T-helper 2 cell (primary cell): ENCODE measurements at places on chromosomes 2 and 18.

- no peak for DNase-seq
These were observed 179.4 kb downstream of the TXNL1 start for GRCh38 chr18:56458770-56459712.

GRCh38 chr2:61178603-61179545 is 16.9 kb downstream of the C2orf74 start:
- no peak for DNase-seq

DNA sequence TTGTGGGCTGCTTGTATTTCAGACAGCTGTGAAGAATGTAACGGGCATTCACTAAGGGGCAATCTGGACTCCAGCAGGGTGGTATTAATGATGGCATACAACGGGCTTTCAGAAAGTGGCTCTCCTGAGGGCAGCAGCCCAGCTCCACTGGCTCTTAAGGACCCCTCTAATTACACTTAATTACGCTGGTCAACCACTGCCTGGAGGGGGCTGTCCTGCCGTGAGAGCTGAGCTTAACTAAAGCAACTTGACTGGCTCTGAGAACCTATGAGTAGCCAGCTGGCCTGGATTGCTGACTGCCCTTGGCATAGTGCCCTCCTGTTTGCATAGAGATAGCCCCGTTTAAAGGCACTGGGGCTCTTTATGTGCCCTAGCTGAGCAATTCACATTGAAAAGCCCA is 3.8 kb downstream of the LIPG start:
- DNase-seq = no peak

GRCh38 chr2:216989340-216990129 is 129.7 kb upstream of the TNP1 start:
- no peak for DNase-seq

DNA sequence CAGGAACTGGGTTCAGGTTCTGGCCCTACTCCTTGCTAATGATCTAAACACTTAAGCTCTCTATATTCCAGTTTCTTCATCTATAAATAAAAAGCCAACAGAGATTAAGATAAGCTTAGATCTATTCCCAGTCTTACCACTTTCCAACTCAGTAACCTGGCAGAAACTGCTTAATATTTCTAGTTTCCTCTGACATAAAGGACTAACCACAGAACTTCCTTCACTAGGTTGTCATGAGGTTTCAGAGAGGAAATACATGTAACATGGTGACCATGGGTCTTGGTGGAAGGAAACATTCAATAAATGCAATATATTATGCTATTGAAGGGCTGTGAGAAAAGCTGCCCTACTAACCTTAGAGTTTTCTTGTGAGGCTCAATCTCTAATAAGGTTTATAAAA is 114.4 kb upstream of the PDE1A start:
- no peak for DNase-seq

- DNase-seq = no peak
These were observed 409.2 kb upstream of the NRP2 start for GRCh38 chr2:205273148-205273547.

DNA sequence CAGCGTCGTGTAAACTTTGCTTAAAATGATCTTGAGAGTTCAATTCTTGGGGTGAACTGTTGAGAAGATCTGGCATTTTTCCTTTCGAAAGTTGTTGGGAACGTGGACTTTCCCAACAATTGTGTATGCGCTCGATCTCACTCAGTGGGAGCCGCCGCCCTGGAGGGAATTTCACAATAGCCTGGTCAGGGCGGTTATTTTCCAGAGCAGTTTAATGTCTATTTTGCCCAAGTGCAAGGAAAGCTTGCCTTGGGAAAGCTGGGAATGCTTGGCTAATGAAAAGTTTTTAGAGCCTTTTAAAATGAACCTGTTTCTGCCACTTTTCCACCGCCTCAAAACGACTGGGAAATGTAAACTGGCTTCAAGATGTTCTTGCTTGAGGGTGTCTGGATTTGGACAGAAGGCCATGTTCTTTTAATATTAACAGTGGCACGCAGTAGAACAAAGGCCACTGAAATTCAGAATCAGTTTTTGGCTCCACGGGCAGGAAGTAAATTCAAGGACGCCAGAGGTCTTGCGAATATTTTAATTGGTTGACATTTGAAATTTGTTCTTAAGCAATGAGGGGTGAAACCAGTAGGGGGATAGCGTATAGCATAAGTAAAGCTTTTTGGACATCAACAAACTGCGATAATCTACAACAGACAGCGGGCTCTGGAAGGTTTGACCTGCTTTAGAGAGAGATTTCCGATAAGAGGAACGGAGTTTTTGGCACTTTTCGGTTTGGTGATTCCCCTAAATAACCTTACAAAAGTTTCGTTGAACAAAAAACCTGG is 1.2 kb downstream of the CFLAR start:
- peak; percentile 92 for DNase-seq

DNA sequence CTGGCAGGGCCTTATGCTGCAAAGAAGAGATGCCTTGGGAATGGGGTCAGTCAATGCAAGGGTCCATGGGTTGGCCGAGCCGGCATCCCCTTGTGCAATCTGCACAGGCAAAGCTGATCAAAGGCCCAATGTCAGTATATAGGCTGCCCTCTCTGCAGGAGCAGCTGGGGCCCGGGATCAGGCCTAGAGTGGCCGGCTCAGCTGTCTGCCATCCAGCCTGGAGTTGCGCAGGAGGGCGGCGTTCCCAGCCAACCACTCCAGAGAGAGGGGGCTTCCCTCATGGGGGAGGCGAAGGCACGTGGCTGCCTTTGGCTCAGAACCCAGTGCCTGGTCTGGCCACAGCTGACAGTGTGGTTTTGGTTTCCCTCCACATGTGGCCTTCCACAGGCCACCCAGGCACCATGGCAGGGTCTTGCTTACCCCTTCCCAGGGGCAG is 3.9 kb downstream of the INPP5D start:
- DNase-seq = no peak

- no peak for DNase-seq
These were observed 30.2 kb upstream of the ROCK1 start for GRCh38 chr18:21141668-21142422.

DNA sequence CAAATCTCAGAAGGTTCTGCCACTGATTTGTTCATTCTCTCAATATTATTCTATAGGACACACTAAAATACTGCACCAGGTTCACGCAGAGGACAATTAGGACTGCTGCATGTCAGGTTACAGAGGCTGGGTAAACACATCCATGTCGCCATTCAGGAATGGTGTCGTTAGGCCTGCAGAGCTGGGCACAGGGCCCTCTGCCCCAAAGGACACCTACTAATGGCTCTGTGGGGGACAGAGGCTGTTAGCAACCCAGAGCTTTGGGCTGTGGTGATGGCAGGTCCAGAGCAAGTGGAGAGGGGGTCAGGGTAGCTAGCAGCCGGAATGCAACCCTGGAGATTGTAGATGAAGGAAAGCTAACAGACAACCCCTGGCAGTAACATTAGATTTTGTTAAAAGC is 115.9 kb downstream of the TTC32 start:
- DNase-seq = no peak

DNA sequence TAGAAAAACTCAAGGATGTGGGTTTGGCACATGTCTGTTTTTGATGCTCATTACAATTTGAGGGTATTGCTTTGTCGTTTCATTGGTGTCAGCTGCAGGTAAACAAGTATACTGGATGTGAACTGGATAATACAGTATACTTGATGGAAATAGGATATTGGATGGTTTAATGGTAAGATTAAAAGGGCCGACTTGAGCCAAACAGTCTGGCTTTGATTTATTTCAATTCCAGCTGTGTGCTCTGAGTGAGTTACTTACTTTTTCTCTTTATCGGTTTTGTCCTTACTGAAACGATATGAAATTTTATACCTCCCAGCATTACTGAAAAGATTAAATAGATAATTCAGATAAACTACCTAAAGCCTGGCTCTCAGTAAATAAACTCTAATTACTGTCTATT is 227.6 kb downstream of the ASXL3 start:
- DNase-seq = no peak

DNA sequence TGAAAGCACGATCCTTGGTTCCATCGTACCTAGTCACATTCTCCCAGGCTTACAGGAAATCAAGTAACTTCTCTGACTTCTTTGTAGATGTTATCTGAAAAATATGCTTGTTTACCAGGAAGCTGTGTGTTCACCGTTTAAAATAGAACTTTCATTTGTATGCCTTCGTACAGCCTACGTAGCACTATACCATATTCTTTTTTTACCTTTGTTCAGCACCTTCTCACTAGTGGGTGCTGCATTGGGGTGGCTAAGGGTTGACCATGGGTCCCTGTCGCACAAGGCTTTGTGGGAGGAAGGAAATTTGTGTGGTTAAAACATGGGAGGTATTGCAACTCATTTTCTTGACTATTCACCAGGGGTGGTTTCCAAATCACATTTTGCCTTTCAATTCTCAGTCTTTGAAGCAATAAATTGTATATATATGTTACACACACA is 16.6 kb downstream of the MALT1 start:
- peak; percentile 93 for DNase-seq

- DNase-seq = no peak
These were observed 74.4 kb downstream of the ANKRD12 start for GRCh38 chr18:9210966-9211365.

DNA sequence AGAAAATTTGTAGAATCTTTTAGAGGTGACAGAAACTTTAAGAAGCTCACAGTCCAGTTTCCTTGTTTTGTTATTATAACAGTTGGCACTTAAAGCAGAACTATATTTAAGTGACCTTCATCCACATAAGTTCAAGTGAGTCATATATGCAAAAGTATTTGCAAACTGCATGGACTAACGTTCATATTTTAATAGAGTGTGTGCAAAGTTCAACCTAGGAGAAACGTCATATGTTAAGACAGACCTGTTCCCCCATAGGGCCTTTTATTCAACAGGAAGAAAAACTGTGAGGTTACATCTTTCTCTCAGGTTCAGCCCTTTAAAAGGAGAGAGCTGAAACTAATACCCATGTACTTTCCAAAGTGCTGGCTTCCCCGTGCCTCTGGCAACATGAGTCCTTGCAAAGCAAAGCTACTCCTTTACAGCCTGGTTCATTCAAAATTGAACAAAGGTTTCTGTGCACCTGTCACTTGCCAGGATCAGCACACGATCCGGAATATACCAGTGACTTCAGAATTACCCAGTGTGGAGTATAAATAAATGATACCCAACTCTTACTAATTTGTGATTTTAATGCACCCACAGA is 280.0 kb upstream of the RAB12 start:
- DNase-seq = no peak

DNA sequence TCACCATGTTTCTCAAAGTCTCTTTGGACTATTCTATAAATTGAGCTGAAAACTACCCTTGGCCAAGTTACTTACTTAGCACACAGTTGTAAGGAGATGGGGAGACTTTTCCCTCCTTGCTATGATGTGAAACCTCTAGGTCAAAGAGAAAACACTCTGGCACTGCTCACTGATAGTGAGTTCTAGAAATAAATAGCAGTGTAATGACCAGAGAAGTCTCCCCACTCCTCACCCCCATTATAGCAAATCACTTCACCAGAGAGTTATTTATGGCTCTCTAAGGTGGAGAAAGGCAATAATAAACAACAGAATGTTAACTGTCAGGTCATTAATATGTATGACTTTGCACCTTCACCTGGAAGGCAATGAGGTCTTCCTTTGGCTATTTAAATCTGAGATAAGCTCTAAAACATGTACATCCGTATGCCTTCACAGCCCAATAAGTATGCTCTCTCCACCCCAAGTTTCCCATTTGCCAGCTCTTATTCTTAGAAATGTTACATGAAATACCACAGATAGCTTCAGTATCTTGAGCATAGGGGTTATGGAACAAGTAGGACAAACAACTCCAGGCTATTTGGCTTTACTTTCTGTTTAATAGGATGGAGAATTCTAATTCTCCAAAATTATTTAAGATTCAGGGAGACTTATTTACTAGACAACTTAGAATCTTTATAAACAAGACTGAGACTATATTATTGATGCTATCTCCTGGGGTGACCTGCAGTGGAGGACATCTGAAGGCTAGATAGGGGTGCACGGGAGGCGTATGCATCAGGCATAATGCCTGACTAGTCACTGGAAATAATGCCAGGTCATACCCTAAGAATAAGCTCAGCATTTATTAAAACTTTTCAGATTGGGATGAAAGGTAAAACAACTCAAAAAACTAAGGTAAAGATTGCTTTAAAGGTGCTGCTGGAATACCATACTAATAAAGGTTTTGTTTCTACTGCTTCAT is 65.3 kb upstream of the DTNB start:
- DNase-seq = no peak

DNA sequence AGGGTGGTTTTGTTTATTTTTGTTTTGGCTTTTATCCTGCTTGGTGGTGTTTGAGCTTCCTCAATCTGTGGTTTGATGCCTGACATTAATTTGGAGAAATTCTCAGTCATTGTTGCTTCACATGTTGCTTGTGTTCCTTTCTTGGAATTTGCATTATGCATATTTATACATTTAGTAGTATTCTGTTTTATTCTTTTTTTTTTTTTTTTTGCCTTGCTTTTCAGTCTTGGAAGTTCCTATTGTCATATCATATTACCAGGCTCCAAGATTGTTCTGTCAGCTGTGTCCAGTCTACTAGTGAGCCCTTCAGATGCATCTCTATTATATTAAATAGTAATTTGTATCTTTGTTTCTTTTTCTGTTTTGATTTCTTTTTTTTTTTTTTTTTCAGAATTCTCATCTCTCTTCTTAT is 77.0 kb downstream of the EPC2 start:
- DNase-seq = no peak

- no peak for DNase-seq
These were observed 30.7 kb upstream of the MLPH start for GRCh38 chr2:237456200-237456843.

- DNase-seq = no peak
These were observed 47.8 kb downstream of the TMEM17 start for GRCh38 chr2:62458206-62458641.

GRCh38 chr2:133690780-133691179 is 122.5 kb upstream of the NCKAP5 start:
- no peak for DNase-seq

DNA sequence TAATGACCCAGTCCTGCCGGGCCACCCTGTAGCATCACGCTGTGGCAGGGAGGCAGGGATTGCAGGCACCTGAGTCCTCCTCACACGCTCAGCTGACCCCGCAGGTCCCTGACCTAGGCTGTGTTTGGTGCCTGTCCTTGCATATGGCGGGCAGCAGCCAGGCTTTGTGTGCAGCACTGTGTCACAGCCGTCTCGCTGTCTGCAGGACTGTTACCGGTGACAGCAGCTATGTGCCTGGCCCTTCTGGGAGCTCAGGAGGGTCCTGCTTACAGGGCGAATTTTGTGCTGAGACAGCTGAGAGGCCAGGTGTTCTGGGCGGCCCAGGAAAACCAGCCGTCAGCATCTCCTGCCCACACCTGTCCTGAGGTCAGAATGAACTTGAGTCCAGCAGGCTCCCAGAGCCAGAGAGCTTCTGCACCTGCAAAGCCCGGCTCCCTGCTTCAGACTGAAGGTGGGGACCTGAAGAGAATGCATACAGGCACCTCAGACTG is 10.4 kb upstream of the ARID5A start:
- no peak for DNase-seq
